ENCODE measurements at places on chromosomes 16 and 17.

DNA sequence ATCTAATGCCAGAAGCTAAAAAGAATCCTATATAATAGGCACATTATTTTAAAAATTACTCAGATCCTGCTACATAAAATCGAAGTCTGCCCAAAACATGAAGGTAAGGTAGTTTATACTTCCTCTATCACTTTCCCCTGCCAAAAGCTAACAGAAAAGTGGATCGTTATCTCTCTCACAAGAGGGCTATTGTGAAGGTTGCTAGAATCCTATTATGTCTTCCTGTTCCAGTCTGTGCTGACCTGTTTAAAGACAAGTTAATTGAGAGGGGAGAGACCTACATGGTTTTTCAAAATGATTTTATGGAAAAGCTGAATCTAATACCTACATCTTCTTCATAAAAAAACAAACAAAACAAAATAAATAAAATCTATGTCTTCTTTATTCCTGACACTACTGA, 1410.9 kb upstream of the CDH8 start:
- DNase-seq = no peak

- DNase-seq = no peak
Observed at GRCh38 chr17:79452706-79453105, 158.1 kb downstream of the RBFOX3 start.

DNA sequence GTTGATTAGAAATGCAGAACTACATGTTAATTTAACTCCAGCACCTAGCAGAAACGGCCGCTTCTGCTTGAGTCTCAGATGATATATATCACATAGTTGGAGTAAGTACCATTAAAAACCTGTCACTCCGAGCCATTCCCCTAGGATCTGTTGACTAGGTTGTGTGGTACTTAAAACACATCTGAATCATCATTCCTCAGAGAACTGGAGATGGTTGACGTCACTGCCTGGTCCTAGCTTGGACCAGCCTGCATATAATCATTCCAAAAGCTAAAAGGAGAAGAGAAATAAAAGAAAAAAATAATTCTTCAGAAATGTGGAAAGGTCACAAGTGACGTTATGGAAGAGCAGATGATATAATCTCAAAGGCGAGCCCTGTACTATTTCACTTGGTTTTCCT, 31.3 kb upstream of the RASL10B start:
- DNase-seq = no peak

DNA sequence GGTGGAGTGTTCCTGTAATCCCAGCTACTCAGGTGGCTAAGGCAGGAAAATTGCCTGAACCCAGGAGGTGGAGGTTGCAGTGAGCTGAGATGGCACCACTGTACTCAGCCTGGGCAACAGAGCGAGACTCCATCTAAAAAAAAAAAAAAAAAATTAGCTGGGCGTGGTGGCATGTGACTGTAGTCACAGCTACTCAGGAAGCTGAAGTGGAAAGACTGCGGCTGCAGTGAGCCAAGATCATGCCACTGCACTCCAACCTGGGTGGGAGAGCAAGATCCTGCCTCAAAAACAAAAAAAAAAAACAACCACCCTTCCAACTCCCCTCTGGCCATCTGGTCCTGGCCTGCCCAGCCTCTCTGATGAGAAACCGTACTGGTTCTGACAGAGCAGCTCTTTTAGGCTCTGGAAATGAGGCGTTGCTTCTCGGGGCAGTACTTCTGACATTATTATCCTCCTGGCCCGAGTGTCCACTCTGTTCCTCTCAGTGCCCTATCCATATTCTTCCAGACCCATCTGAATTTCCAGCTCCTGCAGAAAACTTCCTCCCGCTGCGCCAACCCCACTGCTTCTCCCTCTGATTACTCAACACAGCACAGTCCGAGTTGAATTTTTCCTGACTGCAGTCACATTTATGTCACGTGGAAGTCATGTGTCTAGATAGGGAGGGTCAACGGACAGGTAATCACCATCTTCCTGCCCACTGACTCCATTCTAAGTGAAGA, 13.3 kb downstream of the GGA2 start:
- peak; percentile 53 for DNase-seq

GRCh38 chr17:72591289-72592241, 470.7 kb downstream of the SOX9 start:
- DNase-seq = no peak

- no peak for DNase-seq
Observed at GRCh38 chr16:57711993-57712392, 17.4 kb downstream of the DRC7 start.

DNA sequence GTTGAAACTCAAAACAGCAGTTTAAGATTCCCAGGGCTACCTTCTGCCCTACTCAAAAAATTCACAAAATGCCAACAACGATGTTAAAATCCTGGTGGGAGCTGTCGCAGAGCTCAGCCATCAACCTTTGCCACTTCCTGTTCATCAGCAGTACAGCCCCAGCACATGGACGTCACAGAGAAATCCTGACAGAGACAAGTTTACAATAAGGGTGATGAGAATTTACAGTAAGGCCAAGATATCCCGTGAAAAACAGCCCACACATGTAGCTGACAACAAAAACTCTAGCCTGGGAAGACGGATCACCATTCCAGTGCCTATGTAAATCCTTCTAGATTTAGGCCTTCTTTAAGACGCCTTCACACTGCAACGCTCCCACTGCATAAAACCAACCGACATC, 18.8 kb downstream of the USP22 start:
- no peak for DNase-seq

DNA sequence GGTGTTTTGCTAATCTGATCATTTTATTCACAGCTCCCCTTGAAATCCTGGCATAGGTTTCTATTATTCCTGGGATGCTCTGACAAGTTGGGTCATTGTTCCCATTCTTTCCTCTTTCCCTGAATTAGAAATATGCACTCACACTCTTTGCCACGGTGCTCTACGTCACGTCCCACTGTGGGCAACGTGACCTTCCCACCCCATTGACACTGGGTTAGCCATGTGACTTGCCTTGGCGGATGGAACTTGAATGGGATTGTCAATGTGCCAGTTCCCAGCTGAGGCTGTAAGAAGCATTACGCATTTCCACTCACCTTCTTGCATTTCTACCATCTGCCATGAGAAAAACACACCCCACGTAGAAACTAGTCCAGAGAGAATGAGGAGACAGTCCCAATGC, 492.4 kb downstream of the SHISA9 start:
- DNase-seq = no peak

GRCh38 chr17:37458805-37459204, 30.9 kb upstream of the DUSP14 start:
- DNase-seq = no peak

- DNase-seq = no peak
Observed at GRCh38 chr17:65131240-65131639, 5.9 kb upstream of the RGS9 start.

DNA sequence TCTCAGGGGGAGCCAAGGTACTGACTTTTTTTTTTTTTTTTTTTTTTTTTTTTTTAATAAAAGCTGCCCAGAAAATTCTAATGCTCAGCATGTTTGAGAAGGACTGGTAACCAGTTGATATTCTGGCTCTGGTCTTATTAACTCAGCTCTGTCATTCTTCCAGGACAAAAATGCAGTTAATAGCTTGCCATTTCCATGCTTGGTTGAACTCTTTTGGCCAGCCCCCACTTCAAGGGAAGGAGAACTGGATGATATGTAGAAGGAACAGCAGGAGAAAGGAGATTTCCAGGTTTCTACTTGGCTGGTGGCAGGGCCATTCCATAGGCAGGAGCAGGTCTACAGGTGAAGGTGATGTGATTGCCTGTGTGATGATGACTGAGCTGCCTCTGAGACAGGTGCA, 59.2 kb upstream of the TANC2 start:
- no peak for DNase-seq

DNA sequence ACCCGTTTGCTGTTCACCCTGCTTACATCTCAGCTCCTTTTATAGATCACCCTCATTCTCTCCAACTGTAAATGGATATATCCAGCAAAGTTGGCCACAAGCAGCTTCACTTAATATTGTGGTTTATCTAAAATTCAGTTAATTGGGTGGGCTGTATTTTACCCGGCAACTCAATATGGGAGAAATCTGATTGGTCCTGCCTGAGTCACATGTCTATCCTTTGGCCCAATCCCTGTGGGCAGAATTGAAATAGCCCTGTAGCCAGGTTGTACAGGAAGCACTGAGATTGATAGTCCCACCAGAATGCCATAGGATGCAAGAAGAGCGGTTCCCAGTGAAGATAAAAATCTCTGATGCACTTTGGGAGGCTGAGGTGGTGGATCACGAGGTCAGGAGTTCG, 73.2 kb downstream of the AIPL1 start:
- DNase-seq = no peak

- DNase-seq = peak; percentile 33
Observed at GRCh38 chr16:82782715-82783251, 156.0 kb downstream of the CDH13 start.

DNA sequence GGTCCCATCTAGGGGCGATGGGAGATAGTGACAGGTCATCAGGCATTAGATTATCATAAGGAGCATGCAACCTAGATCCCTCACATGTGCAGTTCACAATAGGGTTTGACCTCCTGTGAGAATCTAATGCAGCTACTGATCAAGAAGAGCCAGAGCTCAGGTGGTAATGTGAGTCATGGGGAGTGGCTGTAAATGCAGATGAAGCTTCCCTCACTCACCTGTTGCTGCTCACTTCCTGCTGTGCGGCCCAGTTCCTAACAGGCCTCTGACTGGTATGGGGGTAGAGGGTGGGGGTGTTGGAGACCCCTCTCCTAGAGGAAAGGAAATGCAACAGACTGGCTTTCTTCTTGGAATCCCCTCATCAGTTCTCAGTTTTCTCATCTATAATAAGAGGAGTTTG, 131.4 kb downstream of the CA10 start:
- no peak for DNase-seq

- DNase-seq = no peak
Observed at GRCh38 chr17:44324092-44324570, 492 bp downstream of the SLC25A39 start.

DNA sequence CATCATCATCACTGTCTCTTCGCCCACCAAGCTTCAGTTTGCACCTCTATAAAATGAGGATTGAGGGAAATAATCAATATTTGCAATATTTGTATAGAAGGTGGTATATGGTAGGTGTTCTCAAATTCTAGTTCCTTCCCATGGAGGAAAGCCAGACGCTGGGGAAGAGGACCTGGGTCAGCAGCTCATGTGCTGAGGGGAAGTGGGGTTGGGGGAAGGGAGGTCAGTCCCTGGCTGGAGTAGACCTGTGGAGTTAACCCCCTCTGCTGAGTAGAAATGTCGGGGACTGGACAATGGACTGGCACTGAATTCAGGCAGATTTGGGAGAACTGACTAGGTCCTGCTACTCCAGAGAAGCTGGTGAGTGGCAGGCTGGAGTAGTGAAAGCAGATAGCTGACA, 12.8 kb upstream of the ITGB3 start:
- no peak for DNase-seq

DNA sequence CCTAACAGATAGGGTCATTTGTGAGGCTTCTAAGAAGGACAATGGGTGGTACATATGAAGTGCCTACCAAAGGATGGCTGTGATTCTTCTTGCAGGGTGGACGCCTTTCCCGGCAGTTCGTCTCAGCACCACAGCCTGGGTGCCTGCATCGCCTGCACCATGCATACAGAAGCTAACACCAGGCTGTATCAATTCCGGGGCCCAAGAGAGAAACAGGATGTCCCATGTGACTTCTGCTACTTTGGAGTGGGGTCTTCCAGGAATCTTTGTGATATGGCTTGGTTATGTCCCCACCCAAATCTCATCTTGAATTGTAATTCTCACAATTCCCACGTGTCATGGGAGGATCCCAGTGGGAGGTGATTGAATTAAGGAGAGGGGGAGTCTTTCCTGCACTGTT, 251.6 kb upstream of the TNRC6C start:
- no peak for DNase-seq
